Stimulated activated CD8-positive, alpha-beta memory T cell treated with anti-CD3 and anti-CD28 coated beads, Interleukin-7, amount 100 ng/mL, for 1 hour (primary cell): ENCODE measurements at places on chromosomes 3 and 15.
A peak's percentile ranks its signal among the peaks of the same experiment; 100 is the strongest.

DNA sequence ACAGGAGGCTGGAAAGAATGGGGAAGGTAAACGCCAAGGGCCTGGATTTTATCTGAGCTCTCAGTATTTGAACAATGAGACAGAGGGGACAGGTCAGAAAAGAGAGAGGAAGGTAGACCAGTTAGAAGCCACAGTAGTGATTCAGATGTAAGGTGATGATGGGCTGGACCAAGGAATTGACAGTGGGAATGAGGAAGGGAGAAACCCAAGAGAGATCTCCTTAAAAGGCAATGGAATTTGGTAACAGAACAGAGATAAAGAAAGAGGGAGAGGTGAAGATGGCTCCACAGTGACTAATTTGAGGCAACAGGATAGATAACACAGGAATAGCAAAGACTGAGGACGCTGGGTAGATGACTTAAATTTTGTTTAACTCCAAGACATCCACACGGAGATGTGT is 11.4 kb upstream of the HEG1 start:
- no peak for DNase-seq

DNA sequence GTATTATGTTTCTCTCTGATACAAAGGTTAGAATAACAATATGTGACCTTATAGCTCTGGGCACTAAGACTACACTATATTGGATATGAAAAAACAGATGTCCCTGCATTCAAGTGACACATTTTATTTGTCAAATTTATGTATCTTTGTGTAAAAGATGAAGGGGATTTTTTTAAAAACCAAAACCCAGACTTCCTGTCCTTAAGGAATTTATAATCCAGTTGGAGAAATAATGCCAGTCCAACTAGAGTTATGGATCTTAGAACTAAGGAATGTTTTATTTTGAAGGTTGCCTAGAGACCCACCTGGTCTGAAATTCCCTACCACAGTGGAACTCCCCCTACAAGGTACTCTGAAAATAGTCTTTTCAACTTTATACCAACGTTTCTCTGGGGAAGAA is 33.3 kb upstream of the PIK3CB start:
- no peak for DNase-seq

GRCh38 chr15:81886080-81886479 is 159.7 kb downstream of the MEX3B start:
- no peak for DNase-seq

DNA sequence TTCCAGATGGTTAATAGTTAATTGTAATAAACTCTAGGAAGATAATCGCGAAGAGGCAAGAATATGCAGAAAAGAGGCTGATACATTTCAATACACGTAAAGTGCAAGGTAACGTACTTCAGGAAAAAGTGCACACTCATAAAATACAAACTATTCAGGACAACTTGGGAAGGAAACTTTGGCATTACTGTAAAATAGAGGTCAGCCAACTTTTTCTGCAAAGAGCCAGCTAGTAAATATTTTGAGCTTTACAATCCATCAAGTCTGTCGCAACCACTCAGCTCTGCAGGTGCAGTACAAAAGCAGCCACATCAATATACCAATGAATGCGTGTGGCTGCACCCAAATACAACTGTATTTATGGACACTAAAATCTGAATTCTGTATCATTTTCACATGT is 51.6 kb upstream of the THUMPD3 start:
- no peak for DNase-seq

GRCh38 chr3:51836606-51837005 is 24.8 kb upstream of the IQCF2 start:
- no peak for DNase-seq

DNA sequence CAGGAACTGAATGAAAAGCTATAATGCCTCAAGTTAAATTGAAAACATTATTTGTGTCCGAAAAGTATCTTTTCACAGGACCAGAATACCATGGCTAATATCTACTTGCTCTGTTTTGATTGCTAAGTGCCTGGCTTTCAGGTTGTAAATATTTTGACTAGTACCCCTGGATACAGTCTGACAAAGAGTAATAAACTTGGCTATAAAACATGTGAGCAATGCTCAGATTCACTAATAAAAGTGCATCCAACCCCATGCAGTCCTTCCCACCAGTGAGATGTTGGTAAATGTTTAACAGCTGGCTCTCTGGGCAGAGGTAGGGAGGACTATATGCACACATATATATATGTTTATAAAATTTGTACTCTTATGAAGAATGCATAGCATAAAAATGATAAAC is 281.8 kb upstream of the TGFBR2 start:
- no peak for DNase-seq

GRCh38 chr3:5677555-5677954 is 490.0 kb downstream of the EDEM1 start:
- DNase-seq, result no peak

DNA sequence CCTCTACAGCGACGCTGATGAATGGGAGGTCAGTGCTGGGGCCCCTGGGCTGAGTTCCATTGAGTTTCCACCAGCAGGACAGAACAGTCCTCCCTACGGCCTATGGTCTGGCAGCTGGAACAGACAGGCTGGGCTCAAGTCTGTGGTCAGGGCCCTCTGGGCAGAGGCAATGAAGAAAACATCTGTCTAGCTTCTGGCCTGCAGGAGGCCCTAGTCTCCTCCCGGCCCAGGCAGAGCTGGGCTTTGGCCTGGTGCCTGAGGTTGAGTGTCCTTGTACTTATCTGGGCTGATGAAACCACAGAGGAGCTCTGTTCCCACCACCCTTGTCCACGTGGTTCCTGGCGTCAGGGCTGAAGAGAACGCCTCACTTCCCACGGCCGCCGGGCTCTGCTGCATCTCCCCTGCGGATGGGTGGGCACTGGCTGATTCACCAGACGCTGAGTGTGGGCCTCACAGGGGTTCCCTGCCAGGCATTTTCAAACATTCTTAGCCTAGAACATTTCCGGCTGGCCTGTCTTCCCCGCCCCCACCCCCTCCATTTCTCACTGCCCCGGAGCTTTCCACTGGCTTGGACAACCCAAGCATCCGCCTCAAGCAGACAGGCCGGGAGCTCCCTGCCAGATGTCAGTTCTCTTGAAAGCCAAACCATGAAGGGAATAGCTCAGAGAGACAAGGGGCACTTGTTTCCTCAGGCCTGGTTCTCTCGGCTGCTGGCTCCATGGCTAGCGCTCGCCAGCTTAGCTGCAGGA is 20.3 kb downstream of the PPCDC start:
- no peak for DNase-seq

DNA sequence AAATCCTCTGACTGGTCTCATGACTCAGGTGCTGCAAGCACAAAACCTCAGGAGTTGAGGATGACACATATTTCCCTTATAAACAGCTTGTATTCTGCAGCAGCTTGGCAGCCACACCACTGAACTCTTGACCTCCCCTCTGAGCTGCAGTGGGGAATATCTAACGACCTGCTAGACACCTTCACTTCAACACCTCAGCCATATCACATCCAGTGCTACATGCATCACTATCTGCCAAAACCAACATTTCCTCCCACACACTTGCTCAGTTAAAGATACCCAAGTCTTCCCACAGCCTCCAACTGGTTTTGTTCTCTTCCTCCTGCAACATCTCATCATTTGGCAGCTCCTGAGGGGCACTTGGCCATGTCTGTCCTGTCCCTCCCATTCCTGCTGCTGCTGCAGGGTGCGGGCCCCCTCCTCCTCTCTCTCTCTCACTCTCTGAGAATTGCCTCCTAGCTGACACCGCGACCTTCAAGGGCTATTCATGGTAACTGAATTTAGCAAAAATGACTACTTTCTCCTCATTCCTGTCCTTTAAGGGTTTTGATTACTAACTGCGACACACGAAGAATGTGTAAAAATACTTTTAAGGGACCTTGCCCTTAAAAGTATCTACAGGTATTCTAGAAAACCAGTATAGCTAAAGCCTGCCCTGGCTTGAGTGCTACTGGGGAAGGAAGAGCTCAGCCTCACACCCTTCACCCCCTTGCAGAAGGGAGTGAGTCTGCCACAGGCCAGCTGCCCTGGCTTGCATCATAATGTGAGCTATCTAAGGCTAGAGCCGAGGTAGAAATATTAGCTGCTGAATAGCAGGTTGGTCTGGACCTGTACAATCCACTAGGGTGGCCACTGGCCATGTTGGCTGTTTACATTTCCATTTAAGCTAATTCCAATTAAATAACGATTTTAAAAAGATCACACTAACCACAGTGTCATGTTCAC is 5.0 kb upstream of the CCR9 start:
- peak; percentile 32 for DNase-seq

GRCh38 chr3:158776531-158776930 is 25.3 kb upstream of the MFSD1 start:
- DNase-seq, result no peak

- no peak for DNase-seq
Measured at GRCh38 chr3:165754219-165755007, 82.8 kb downstream of the BCHE start.

- no peak for DNase-seq
Measured at GRCh38 chr3:111324645-111325044, 217.4 kb upstream of the CD96 start.

GRCh38 chr3:189655617-189656016 is 24.4 kb downstream of the TP63 start:
- no peak for DNase-seq

DNA sequence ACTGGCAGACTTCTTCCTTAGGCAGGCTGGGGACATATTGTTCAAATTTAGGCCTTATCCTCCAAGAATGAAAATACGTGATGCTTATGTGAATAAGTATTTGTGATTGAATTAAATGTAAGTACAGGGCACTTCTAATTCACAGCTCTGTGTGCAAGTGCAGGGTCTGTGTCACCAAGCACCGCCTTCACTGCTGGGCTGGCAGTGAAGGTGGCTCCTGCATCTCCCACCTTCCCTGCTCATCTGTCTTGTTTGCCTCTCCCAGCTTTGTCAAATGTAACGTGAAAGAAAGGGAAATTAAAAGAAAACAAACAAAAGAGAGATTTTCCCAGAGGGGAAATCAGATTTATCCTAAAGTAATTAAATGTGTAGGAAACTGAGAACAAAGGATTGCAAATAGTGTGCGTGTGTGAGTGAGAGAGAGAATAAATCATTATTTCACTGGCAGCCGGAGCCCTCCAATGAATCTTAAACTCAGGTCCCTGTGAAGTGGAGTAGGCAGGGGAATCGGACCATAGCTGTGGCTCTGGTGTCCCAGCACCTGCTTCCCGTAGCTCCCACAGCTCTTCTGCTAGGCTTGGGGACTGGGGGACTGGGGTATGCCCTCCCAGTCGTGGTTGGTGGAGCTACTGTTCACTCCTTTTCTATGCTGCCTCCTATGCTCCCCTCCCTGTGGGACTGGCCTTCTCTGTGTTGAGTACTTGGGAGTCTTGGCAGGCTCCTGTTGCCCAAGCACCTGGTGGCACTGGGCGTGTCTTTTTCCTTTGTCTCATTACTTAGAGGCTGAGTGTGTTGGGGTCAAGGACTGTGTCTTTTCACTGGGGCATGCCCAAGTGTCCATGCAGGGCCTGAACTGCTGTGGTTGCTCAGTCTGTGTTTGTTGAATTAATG is 222.2 kb downstream of the EPHB1 start:
- DNase-seq, result no peak
